NCI-H1092 (cell line): ENCODE measurements at places on chromosomes 6 and 20.

DNA sequence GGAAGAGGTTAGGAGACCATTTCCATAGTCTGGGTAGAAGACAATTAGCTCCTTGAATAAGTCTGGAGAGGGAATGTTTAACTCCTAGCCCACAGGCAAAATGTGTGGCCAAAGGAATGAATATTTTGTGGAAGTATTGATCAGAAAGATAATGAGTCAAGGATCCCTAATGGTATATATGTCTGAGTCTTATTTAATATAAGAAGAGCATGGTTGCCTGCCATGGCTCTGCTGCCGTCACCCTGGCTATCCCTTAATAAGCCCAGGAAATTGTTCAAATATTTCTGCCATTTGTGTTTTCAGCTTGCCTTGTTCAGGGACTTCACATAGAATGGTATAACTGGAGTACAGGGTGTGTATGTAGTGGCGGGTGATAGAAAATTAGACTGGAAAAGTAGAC, 18.1 kb upstream of the CALHM6 start:
- no peak for DNase-seq

DNA sequence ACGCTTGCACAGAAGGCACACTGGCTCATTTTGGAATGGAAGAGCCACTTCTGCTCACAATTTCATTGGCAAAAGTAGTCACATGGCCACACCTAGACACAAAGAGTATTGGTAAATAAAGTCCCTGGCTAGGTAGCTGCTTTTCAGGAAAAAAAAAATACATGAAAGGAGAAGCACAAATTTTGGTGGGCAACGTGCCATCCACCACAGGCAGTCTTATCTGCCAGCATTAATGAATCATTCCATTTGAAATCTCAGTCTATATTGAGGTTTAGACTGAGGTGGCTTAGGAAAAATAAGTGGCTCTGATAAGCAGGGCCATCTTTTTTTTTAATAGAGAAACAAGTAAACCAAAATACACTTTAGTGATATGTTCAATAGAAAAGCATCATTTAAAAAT, 44.3 kb downstream of the ADGRB3 start:
- no peak for DNase-seq

- DNase-seq: no peak
Observed at GRCh38 chr6:128567029-128567428, 46.6 kb upstream of the PTPRK start.

DNA sequence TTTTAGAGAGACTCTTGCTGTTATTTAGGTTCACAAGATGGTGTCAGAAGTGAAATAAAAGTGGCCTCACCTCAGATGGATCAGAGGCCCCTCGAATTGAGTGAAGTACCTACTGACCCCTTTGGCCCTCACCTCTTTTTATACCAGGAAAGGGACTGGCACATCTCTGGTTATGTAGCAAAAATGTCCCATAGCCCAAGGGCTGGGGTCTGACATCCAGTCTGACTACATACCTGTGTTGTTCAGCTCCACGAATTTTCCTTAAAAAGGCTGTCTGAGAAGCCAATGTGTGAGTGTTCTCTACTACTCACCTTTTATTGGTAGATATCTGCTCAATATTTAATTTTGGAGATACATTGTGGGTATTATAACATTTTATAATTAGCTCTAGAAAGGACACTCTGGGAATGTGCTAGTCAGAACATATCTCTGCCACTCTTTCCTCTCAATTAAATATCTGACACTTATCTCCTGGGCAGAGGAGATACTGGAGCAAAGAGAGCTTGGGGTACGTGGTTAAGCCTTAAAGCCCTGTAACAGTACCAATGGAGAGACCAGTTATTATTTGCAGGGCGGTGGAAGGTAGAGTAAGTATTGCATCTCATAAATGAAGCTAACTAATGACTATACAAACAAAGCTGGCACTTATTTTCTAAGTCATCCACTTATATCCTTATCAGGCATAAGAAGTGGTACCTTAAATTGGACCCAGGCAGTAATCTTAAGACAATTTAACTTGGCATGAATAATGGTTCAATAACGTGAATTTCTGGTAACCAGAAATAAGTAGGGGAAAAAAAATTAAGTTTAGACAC, 20.0 kb upstream of the IL22RA2 start:
- DNase-seq: no peak

- DNase-seq: no peak
Observed at GRCh38 chr6:156662025-156662445, 115.1 kb upstream of the ARID1B start.

DNA sequence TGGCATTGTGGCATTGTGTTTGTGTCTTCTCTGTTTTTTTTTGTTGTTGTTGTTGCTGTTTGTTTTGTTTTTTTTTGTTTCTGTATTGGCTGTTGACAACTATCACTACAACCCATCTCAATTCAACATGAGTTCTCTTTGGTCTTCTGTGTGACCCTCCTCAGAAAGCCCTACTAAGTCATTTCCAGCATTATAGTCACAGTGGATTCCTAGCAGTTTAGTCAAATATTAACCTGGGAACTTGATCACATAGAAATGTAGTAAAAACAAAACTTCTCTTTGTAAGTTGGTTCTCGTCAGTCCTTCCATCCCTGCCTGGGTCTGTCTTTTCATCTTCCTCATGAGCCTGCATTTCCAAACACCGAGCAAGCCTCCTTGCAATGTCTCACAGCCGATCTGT, 16.8 kb downstream of the SLC17A2 start:
- no peak for DNase-seq

- no peak for DNase-seq
Observed at GRCh38 chr6:118296129-118296901, 251.8 kb upstream of the PLN start.

GRCh38 chr20:4435225-4435624, 286.5 kb upstream of the PRND start:
- no peak for DNase-seq
